ENCODE measurements at places on chromosomes 12 and 14. TPM values are rescaled to one million over a fixed set of nuclear protein-coding genes. Genes with fewer than 3 reads are reported as not detected.

KRT84 gene
- not detected for total RNA-seq

OTX2 gene
- not detected for total RNA-seq

GRIN2B gene
- not detected for total RNA-seq

SLC6A15 gene
- total RNA-seq = 23.4 TPM

RD3L gene
- total RNA-seq = not detected

BCL2L14 gene
- not detected for total RNA-seq

GPR162 gene
- total RNA-seq = 13.8 TPM

All from H4 (cell line).